ENCODE measurements at places on chromosomes 12 and 14.

- DNase-seq: no peak
Observed at GRCh38 chr14:105316577-105316941, 2.0 kb downstream of the PACS2 start.

DNA sequence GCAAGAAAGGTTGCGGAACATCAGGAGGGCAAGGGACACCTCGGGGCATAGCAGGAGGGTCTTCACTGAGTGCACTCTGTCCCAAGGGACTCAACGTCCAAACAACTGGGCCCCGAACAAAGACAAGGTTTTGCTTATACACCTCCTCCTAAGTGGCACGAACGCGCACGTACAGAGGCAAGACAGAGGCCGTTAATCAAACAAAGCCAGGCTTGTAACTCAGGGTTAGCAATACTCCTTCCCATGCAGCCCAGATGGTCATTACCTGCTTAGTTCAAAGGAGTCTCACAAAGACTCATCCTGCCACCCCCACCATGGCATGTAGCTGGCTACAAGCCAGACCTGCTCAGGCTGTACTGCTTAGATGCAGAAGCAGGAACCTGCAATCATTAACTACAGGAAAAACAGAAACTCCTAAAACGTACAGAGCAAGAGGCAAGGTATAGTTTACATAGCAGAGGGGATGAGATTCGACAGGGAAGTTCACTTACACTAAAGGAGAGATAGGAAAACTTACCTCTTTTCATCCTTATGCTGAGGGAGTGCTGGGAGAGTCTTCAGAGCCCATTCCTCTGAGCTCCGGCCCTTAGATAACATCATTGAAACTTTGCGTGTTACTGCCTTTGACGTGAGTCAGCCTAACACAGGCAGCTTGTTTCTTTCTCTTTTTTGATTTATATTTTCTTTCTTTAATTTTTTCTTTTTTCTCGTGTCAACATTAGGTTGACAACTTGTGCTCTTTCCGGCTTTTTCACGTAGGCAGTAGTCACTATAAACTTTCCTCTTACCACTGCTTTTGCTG is 1319.1 kb downstream of the TMEM121 start:
- peak; percentile 54 for DNase-seq

DNA sequence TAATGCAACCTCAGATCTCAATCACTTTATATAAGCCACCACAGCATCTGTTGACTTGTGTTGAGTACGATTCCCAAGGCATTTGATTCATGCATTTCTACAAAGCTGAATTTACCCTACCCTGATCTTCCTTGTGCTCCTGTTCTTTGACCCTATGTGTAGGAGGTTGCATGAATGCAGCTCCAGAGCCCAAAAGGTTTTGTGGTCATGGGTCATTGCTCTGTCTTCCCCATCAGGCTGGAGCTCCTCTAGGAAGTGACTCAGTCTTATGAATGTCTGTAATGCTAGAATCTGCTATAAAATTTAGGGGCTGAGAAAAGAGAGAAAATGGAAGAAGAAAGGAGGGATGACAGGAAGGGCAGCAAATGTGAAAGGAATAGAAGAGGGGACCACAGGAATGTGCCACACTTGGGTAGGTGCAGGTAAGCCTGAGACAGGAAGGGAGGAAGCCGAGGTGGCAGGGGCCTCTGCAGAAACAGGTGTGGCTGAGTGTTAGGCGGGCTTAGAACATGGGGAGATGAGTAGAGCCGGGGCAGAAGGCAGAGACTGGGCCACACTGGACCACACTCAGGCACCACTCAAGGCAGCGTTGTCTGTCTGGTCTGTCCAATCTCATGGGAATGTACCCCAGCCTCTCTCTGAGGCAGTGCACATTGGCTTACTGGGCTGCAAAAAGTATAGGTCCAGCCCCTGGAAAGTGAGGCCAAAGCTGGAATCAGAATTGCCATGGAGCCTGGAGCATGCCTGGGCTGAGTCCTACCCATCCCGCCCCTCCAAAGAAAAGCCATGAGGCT is 334.1 kb downstream of the BCL11B start:
- no peak for DNase-seq

DNA sequence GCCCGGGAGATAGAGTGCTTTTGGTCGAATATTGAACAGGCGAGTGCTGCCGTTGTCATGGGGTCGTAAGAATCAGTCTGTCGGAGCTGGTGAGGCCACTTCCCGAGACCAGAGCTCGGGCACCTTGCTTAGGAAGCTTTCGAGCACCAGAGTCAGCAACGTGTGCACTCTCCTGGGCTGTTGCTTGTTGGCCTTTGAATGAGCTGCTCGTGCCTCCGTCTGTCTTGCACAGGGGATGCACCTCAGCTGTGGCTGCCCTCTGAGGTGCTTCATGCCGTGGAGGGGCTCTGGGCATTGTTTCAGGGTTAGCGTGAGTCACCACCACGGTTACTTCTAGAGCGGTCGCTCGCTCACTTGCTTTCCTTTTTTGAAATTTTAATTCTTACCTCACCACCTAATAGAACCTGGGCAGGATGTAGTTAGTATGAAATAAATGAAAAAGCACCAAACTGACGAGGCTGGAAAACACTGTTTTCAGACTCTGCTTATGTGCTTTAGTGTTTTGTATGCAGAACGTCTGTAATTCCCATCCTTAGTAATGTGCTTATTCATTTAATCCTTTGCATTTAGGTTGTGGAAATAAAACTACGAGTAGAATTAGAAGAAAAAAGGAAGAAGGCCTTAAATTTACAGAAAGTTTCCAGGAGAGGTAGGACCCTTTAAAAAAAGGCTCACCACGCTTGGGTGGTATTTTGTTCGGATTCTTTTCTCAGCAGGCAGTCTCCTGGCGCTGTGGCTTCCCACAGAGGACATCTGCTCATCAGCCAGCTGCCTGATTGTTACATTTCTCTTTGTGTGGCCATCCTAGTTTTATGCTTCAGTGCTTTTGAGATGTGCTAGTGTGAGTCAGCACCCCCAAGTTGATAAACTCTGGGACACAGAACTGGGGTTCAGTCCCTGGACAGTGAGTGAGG is 40.6 kb downstream of the EP400 start:
- DNase-seq: peak; percentile 80

DNA sequence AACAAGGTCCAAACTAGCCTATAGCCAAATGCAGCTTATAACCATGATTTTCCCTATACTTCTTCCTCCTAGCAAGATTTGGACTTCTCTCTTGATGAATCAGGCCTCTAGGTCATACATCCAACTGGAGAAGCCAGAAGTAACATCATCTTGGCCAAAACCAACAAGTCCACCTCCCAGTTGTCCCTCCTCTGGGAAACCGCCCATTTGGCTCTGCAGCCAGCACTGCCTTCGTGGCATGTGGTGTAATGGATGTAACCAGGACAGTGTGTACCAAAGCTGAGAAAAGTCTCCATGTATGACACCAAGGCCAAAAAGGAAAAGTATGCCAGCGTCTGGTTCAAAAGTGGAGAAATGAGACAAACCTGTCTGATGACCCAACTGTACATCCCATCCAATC is 59.3 kb upstream of the VASH1 start:
- no peak for DNase-seq

DNA sequence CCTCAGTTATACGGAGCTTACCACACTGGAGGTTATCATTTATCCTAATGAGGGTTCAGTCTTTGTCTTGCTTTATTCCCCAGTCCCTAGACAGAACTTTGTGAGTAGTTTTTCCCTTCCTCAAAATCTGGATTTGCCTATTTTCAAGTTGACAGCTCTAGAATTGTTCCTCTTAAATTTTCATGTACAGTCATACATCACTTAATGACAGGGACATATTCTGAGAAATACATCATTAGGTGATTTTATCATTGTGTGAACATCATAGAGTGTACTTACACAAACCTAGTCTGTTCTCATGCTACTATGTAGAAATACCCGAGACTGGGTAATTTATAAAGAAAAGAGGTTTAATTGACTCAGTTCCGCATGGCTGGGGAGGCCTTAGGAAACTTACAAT is 3.1 kb downstream of the PRKAB1 start:
- DNase-seq: no peak

DNA sequence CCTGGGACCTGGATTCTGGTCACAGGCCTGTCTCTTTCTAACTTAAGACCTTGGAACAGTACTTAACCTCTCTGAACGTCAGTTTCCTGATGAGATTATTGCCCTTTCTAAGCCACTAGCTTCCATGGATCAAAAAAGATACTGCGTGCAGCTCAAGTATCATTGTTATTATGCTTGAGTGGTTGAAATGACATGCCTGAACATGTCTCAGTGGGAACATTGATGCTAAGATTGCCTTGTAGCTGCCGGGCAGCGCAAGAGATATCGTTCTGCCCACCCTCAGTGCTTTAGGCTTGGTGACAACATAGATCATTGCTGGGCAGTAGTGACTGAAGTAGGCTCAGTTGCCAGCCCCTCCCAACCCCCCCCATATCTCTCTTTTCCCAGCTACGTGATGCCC is 131.9 kb downstream of the SMOC1 start:
- no peak for DNase-seq

DNA sequence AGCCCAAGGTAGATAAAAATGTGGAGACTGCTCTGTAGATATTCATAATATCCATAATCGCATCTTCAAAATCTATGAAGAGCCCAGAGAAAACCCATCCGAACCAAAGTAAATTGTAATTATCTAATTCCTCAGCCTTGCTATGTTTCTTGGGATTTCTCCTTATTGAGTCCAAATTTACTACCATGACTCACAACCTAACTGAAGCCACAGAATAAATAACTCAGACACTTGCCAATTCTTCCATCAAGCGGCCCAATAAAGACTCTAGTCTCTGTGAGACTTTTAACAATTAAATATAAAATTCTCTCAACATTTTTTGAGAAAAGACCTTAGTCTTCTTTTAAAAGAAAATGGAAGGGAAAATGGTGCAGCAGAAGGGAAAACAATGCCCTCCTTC is 409.8 kb downstream of the DAD1 start:
- DNase-seq: no peak

- DNase-seq: no peak
Observed at GRCh38 chr12:38142974-38143373, 173.6 kb upstream of the ALG10B start.

DNA sequence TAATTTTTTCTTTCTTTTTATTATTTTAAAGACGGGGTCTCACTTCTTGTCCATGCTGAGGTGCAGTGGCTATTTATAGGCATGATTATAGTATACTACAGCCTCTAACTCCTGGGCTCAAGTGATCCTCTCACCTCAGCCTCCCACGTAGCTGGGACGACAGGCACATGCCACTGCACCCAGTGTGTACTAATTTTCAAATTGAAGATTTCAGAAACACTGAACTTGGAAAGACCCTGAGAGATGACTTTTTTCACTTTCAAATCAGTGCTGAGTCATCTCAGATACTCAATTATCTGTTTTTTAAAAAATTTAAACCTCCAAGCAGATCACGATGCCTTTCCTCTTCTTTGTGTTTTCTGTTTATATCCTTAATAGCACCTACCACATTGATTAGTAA is 53.7 kb upstream of the COCH start:
- no peak for DNase-seq

- no peak for DNase-seq
Observed at GRCh38 chr12:53775478-53776145, 23.8 kb upstream of the CISTR start.

- DNase-seq: no peak
Observed at GRCh38 chr14:96280104-96280503, 24.1 kb downstream of the BDKRB1 start.

GRCh38 chr12:56679883-56680575 is 8.1 kb downstream of the PTGES3 start:
- DNase-seq: no peak

DNA sequence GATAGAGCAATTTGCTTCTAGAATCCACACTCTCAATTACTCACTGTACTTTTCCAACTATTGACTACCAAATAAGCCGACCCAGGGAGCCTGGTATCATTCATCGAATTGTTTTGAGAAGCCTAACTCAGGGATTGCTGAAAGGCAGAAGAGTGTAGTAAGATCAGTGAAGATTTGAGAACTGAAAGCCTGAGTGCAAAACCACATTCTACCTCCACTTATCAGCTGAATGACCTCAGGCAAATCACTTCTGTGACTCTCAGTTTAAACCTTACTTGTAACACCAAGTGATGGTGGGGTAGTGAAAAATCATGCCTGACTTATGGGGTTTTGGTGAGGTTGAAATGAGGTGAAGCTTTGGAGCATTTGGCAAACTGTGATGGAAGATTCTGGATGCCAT is 126.1 kb upstream of the MAX start:
- no peak for DNase-seq

GRCh38 chr14:56117765-56118610 is at the start of gene PELI2:
Gene PELI2, plus strand, starts transcription at chr14:56118411. Its CDS starts 250 bp downstream, at chr14:56118661.
- DNase-seq: peak; percentile 57

- DNase-seq: no peak
Observed at GRCh38 chr14:62315631-62316030, 553.4 kb downstream of the SNAPC1 start.

DNA sequence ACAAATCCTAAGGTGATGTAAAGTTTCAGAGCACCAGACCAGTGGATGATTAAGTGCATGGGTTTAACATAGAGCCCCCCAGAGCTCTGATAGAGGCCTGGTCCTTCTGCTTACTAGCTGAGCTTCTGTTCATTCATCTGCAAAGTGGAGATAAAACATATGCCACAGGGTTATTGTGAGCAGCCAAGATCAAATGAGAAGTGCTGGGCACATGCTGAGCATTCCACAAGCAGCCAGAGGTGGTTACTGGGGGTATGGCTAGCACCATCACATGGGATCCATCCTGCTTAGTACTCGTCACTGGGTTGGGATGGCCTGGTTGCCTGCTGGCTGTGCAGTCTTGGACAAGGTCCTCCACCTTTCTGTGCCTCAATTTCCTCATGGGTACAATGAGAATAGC is 18.0 kb upstream of the SMUG1 start:
- no peak for DNase-seq

DNA sequence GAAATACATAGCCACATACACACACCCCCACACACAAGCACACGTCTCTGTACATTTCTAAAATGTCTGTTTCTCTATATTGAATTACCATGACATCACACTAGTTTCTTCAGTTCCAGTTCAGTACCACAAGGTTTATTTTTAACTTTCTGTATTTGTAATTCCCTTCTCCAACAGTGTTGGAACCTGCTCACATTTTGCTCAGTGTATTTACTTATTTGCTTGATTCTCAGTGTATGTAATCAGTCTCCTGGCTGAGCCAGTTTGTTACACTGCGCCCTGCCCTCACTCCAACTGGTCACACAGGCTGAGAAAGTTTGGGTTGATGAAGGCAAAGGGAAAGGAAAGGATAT is 67.1 kb downstream of the MON2 start:
- no peak for DNase-seq

- DNase-seq: no peak
Observed at GRCh38 chr14:31994391-31995033, 82.6 kb upstream of the ARHGAP5 start.

- no peak for DNase-seq
Observed at GRCh38 chr14:65738339-65738738, 325.8 kb downstream of the FUT8 start.

- no peak for DNase-seq
Observed at GRCh38 chr12:64894827-64895475, 70.5 kb downstream of the TBC1D30 start.

GRCh38 chr14:99128185-99128584 is 143.8 kb downstream of the BCL11B start:
- DNase-seq: no peak
